ENCODE measurements at places on chromosomes 1 and 21.

DNA sequence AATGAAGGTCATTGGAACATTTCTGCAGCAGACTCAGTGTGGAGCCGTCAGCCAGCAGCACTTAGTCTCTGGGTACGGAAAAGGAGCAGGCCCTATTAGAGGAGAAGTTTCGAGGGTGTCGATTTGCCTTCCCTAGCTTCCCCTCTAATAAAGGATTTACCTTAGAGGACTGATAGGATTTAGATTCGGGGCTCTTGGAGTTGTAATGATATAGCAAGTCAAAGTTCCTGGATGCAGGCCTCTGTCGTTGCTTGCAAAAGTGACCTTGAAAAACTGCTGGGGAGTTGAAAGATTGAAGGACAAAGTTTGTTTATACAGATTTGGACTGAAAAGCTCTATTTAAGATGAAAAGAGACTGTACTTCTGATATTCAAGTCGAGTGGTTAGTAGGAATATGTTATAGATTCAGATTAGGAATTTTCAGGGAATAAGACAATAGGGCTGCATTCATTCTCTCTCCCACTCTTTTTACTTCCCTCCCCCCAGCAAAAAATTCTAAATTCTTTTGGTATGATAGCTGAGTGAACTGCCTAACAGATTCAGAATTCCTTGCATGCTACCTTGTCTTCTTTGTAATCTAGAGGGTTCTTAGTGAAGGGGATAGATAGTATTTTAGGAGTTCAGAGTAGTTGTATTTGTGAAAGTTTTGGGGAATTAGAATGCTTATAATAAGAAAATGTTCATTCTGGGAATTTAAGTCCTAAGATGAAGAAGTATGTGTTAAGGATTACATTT, 19.2 kb downstream of the NFYC start:
- no peak for DNase-seq

DNA sequence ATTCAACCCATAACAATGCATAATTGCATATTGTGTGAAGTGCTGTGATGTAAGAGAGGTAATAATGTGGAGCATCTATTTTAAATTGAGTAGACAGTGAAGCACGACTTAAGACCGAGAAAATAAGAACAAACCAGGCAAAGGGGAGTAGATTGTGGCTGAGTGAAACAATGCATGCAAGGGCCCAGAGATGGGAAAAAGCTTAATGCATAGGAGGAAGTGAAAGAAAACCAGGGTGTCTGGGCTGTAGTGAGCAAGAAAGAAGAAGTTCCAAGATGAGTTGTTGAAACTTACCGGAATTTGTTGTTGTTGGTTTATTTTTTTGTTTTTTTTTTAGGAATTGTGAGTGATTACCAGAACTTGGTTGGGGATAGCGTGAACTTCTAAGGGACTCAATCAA, 104.7 kb downstream of the SNX7 start:
- no peak for DNase-seq

DNA sequence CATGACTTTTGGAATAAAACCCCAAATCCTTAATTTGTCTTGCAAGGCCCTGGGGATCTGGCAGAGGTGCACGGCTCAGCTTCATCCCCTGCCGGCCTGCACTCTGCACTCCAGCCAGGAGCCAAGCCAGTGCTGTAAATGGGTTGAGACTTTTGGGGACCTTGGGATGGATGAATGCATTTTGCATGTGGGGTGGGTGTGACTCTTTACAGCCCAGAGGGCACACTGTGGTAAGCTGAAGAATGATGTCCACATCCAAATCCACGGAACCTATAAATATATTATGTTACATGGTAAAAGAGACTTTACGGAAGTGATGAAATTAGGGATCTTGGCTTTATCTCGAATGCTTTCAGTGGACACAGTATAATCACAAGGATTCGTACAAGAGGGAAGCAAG, 177.8 kb downstream of the EDEM3 start:
- no peak for DNase-seq

DNA sequence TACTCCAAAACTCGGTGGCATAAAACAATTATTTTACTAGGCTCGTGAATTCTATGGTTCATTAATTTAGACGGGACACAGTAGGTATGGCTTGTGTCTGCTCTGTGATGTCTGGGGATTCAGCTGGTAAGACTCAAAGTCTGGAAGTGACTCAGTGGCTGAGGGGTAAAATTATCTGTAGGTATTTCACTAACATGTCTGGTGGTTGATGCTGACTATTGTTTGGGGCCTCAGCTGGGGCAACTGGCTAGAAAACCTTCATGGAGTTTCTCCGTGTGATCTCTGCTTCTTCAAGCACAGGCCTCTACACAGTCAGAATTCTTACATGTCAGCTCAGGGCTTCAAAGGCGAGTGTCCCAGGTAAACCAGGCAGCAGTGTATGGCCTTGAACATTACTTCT, 41.2 kb upstream of the KLF17 start:
- DNase-seq, result no peak

DNA sequence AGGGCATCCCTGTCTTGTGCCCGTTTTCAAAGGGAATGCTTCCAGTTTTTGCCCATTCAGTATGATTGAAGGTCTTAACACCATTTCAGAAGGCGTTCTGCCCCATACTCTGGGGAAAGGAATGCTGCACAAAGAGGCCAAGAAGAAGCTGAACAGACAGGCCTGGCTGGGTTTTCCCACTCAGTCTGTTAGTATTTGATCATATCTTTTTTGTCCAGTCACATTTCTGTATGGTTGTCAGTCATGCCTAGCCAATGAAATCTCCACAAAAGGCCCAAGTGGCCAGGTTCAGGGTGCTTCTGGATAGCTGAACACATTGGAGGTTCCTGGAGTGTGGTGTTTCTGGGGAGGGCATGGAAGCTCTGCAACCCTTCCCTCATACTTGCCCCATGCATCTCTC, 72.1 kb downstream of the NEK7 start:
- no peak for DNase-seq

- no peak for DNase-seq
These were observed 20.5 kb upstream of the PRDM15 start for GRCh38 chr21:41899426-41900202.

DNA sequence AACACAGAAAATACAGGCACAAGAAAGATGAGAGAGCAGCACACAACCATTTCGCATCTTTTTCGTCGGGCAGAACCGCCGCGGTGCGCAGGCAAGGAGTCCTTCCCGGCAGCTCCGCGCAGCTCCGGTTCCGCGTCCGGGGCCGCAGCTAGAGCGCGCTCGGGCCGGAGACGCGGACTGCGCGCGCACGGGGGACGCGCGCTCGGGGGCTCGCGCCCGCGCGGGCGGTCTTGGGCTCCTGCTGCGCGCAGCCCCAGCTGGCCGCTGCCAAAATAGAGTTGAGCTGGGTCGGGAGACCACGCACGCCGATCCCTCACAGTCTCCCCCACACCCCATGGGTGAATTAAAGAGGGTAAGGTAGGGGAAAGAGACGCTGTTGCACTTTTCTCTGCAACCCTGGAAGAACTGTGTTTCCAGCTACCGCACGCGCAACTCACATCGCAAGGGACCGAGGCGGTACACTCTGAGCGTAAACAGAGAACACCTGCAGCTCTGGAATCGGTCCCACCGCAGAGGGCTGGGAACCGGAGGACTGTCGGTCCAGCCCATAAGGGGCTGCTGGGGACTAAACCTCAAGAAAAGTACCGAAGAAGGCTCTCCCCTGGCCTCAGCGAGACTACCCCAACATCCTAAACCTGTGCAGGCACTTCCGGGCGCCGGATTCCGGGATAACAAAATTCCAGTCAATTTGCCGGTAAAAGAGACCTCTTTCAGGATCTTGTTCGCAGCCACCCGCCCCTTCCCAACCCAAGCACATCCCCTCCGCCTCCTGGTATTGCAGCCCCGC, 1.7 kb downstream of the NR5A2 start:
- DNase-seq, result peak; percentile 39

- no peak for DNase-seq
These were observed 16.9 kb upstream of the IFI16 start for GRCh38 chr1:158992787-158993312.

DNA sequence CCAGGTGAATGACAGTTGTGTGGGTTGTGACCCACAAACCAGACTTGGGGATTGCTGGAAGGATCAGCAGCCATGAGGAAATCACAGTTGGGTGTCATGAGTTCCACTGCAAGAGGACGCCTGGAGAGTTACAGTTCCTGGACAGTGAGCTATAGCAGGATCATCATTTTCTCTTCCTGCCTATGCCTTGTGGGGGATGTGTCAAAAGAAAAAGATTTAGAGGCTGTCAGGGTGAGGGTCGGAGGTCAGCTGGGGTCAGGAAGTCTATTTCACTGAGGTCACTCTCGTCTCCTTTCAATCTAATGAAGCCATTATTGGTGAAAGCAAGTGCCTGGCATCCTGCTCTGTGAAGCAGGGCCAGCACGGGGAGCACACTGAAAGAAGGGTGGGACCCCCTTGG, 7.0 kb upstream of the LIN28A start:
- DNase-seq, result no peak

- DNase-seq, result no peak
These were observed 14.3 kb upstream of the SLC1A7 start for GRCh38 chr1:53156783-53157182.

GRCh38 chr1:204453141-204453772, 41.3 kb downstream of the PIK3C2B start:
- no peak for DNase-seq

DNA sequence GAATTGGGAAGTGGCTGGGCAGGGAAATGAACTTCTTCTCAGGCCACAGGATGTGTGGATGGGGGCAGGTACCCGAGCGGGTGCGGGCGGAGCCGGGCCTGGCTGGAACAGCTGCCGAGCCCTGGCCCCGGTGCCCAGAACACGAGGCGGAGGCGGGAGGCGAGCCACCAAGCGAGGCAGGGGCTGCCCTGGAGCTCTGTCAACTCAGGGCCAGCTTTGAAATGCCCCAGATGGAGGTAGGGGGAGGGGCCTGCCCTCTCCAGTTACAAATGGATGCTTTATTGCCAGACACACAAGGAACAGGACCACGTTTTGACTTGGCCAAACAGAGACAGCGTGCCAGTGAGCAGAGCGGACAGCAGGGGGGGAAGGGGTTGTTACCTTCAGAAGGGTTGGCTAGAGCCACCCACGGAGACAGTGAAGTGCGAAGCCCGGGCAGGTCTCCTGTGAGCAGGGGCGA, 240.4 kb downstream of the SDCCAG8 start:
- DNase-seq, result no peak

DNA sequence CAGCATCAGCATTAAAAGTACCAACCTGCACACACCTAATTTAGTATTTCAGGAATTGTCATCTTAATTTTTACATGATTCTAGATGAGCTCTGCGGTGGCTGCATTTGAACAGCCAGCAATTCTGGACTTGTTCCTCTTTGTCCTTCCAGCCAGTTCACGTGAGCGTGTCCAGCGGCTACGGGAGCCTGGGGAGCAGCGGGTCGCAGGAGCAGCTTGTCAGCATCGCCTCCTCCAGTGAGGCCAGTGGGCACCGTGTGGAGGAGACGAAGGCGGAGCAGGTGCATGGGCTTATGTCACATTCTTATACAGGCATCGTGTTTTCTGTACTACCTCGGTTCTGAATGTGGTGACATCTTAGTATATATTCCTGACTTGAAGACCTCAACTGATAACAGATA, 25.7 kb downstream of the PER3 start:
- DNase-seq, result no peak

DNA sequence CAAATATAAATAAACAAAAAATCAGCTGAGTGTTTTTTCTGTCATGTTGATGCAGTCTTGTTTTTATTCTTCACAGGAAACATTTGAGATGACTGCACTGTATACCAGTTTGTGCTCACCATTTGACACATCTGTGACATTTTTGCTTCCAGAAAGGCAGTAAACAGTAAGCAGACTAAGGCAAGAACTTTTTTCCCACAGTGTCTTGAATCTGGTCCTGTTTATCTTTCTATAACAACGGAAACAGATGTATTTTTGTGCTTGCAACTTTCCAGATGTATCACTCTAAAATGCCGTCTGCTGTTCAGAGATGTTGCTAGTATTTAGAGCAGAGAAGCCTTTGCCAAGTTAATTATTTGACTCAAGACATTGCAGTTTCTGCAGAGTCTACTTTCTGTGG, 105.5 kb downstream of the ZC3H11B start:
- no peak for DNase-seq

DNA sequence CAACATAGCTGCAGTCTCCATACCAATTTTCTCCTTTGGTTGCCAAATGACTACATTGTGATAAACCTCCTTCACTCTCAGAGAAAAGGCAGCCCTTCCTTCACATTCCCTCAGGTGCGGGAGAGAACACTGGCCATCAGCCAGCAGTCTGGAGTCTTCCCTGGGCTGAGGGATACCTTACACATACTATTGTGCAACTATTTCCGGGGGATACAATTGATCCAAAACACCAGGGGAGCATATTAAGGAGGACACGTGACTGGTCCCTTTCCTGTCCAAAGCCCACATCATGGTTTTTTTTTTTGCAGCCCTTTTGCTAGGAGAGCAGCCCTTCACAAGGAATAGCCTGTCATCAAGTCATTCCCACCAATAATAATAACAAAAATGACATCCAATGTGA, 172.1 kb upstream of the ZRANB2 start:
- DNase-seq, result no peak

- DNase-seq, result no peak
These were observed 7.1 kb upstream of the TNR start for GRCh38 chr1:175750366-175751071.

DNA sequence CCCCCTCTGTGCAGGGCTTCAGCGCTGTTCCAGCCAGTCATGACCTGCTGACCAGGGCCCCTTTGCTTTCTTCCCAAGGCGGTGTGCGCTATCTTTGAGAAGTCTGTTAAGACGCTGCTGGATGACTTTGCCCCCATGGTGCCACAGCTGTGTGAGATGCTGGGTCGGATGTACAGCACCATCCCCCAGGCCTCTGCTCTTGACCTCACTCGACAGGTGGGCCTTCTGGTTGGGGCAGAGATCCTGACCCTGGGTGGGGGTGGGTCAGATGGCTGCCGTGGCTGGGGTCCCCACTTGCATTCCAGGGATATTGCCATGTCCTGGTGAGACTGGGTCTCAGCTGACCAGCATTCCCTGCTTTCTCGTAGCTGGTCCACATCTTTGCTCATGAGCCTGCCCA, 9.0 kb upstream of the DPH2 start:
- no peak for DNase-seq

DNA sequence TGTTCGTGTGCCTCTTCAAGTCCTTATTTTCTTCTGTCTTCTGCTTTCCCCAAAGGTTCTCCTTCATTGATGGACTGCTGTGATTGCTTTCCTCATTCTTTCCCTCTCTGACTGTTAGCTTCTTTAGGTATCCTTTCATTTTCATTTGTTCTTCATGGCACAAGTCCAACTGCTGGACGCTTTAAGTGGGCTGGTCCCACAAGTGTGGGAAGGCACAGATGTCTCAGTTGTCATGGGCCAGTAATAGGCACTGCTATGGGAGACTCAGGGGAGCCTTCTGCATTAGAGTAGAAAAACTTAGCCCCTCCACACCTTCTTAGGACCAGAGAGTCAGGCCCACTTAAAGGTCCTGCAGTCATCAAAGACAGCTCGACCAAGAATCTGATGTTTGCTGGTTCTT, 122.3 kb upstream of the C1orf105 start:
- DNase-seq, result no peak

DNA sequence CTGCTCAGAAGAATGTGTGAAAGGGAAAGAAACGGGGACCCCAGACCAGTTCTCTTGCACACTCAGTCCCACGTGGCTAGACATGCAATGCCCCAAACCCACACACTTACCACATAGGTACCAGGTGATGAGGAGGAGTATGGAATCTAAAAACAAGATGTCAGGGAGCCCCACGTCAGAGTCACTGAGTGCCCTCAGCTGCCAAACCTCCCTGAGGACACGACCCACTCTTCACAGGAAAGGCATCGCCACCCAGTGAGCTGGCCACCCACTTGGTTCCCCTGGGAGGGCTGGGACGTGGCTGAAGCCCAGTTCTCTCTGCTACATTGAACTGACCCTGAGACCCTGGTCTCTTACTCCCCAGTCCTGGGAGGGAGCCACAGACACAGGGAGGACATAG, 41.4 kb downstream of the MRPL37 start:
- DNase-seq, result no peak

- no peak for DNase-seq
These were observed 96.6 kb upstream of the IPO9 start for GRCh38 chr1:201732351-201732750.

All from SW480 (cell line).